ENCODE measurements at places on chromosomes 13 and 19.
A peak's percentile ranks its signal among the peaks of the same experiment; 100 is the strongest.

DNA sequence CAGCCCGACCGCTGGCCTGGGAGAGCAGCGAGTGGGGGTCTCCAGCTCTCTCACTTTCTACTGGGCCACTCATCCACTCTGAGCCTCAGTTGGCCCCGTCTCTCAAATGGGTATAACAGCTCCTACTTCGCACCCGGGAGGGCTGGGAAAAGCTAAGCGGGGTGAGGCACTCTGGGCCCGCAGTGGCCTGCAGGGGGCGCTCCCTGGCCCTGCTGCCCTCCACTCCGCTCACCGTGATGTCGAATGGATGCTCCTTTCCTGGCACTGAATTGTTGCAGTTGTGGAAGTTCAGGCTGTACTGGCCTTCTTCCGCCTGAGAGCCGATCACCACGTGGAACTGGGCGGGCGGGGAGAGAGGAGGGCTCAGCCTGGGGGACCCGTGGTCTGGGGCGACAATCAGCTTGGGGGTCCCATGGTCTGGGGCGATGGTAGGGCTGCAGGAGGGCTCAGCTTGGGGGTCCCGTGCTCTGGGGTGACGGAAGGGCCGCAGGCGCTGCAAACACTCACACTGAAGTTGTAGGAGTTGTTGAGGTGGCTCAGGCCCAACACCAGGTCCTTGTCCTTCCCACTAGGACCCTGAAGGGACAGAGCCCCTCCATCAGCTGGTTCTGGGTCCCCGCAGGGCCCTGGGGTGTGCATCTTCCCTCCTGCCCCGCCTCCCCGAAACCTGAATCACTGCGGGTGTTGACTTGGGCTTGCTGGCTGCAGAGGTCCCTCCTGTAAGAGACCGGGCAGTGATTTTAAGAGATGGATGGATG lies 3.9 kb downstream of the GPR108 start:
- DNase-seq = no peak
- no peak overlapping the region for H3K4me3 ChIP-seq
- peaks cover 39% of the 10 kb centered on the region for H3K36me3 ChIP-seq
- H3K27me3 ChIP-seq = no peaks in the 10 kb centered on the region
- H3K4me1 ChIP-seq = peaks cover 24% of the 10 kb centered on the region

DNA sequence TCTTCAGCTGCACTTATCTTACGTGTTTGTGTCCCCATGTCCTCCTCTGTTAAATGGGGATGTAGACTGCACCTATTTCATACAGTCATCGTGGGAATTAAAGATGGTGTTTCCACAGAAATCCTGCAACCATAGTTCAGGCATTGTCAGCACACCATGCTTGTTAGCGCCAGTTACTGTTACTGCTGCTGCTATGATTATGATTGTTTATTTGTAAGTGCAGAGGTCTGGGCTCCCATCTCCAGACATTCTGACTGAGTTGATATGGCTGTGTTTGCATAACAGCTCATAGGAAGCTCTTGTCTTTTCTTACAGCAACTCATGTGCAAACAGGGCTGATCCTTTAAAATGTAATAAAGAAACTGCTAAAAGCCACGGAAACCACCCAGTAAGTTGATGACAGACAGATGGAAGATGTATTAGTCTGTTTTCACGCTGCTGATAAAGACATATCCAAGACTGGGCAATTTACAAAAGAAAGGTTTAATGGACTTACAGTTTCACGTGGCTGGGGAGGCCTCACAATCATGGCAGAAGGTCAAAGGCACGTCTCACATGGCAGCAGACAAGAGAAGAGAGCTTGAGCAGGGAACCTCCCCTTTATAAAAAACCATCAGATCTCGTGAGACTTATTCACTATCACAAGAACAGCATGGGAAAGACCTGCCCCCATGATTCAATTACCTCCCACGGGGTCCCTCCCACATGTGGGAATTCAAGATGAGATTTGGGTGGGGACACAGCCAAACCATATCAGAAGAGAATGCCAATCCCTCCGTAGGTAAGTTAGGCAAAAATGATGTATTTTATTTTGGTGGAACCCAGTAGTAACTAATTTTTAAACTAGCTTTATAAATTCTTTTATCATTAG lies 1.6 kb downstream of the ZSCAN5A start:
- peak overlapping the region; percentile 98 for H3K4me3 ChIP-seq
- H3K4me1 ChIP-seq = peaks cover 33% of the 10 kb centered on the region
- no peak for DNase-seq
- peak overlapping the region; percentile 99 for H3K27ac ChIP-seq

DNA sequence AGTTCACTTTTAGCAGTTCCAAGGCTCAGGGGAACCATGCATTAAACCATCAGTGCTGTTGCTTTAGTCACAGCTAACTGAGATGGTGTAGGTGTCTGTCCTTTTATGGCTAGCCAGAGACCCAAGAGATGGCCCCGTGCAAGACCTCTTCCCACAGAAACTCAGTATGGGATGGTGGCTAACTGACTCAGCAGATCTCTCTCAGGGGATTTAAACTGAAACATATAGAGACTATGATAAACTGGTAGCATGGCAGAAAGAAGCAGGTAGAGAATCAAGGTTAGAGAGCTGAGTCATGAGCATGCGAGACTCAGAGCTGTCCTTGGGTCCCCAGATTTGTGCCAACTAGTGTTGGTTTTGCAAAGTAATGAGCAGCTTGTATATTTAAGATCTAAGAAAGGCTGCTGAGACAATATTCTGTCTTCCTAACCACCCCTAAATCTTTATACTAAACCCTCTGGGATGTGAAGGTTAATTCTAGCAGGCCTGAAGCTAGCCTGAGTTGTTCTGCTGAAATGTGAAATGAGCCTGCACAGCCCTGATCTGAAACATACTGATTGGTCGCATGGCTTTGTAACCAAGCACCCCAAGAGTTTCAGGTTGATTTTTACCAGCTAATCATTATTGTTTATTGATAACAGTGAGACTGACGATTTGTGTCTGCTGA lies 6.5 kb upstream of the SCEL start:
- H3K27ac ChIP-seq = no peak overlapping the region
- DNase-seq = no peak
- no peak overlapping the region for H3K4me3 ChIP-seq
- H3K36me3 ChIP-seq = no peaks in the 10 kb centered on the region

GRCh38 chr13:59658027-59658737 lies 505.5 kb downstream of the DIAPH3 start:
- no peak overlapping the region for H3K4me3 ChIP-seq
- H3K36me3 ChIP-seq = no peaks in the 10 kb centered on the region
- DNase-seq = no peak

DNA sequence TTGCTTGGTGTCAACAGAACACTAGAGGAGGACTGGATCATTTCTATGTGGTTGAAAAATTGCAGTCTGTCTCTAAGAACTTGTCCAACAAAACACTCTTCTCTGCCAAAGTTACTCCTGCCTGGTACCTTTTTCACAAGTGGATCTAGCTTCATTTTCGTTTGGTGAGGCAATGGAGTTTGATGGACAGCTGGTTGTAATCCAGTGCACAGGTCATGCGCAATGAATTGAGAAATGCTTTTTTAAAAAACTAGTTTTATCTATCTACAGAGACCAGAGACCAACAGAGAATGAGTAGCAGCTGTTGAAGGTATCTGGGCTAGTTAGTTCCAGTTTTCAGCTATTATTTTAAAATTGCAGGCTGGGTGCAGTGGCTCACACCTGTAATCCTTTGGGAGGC lies 12.0 kb upstream of the KBTBD6 start:
- peaks cover 6% of the 10 kb centered on the region for H3K4me1 ChIP-seq
- H3K27me3 ChIP-seq = no peaks in the 10 kb centered on the region
- no peak overlapping the region for H3K4me3 ChIP-seq
- DNase-seq = peak; percentile 27
- H3K27ac ChIP-seq = no peak overlapping the region

- peaks cover 10% of the 10 kb centered on the region for H3K27me3 ChIP-seq
- peaks cover 1% of the 10 kb centered on the region for H3K36me3 ChIP-seq
- H3K4me3 ChIP-seq = no peak overlapping the region
Measured at GRCh38 chr13:48275507-48275906, 28.0 kb upstream of the RB1 start.

GRCh38 chr19:54426291-54426931 lies 11.1 kb downstream of the TTYH1 start:
- H3K27ac ChIP-seq = no peak overlapping the region
- no peaks in the 10 kb centered on the region for H3K36me3 ChIP-seq
- no peak for DNase-seq
- peaks cover 3% of the 10 kb centered on the region for H3K4me1 ChIP-seq

DNA sequence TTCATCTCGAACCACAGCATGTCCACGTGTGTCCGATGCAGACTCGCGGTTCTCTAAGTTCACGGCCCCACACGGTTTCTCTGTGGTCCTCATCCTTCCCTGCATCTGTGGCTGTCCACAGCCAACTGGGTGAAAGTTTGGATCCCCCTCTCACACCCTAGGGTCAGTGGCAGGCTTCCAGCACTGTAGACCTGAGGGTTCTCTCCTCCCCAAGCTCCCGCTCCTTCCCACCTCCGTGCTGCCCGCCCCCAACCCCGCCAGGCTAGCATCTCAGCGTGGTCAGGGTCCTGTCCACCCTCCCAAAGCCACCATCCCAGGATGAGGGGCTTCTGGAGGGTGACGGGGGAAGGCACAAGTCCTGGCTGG lies 3.0 kb downstream of the ANGPTL4 start:
- peaks cover 23% of the 10 kb centered on the region for H3K27me3 ChIP-seq
- no peak for DNase-seq
- H3K4me3 ChIP-seq = no peak overlapping the region

DNA sequence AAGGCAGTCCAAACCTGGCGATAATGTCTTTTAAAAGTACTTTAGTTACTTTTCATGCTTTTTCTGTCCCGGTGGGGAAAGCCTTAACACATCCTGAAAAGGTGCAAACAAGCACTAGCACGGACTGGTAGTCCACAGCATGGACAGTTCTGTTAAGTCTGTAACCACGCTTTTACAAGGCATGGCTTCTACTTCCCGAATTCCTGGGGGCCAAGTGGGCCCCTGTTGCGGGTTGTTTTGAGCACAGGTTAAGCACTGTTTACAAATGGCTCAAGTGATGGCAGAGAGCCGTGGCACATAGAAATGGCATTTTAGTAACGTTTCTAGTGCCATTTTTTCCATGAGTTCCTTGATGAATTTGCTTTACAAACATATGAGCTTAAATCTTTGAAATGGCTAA lies 37.6 kb downstream of the ZNF493 start:
- H3K27ac ChIP-seq = no peak overlapping the region
- peak; percentile 18 for DNase-seq
- H3K36me3 ChIP-seq = peaks cover 2% of the 10 kb centered on the region
- no peaks in the 10 kb centered on the region for H3K4me1 ChIP-seq
- no peaks in the 10 kb centered on the region for H3K27me3 ChIP-seq

DNA sequence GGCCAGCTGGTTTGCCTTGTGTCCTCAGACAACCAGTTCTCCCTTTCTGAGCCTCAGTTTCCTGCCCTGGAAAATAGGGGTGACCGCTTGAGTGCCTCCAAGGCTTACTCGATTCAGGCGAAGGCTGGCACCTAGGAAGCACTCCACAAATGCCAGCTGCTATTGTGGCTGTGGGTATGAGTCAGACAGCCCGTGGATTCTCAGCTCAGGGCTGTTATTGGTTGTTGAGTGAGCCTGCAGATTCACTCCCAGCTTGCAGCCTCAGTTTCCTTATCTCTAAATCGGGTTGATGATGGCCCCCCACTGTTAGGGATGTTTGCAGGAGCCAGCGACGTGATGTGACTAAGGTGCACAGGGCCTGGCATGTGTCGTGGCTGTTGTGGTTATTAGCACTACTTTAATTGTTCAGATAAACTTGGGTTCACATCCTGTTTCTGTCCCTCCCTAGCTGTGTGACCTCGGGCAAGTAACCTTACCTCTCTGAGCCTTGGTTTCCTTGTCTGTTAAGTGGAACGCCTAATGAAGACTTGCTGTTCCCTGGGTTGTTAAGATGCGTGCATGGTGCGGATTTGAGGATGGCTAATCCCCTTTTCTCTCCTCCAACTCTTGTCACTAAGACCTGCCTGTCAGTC lies 2.4 kb downstream of the MARK4 start:
- no peak for DNase-seq
- peaks cover 1% of the 10 kb centered on the region for H3K36me3 ChIP-seq
- H3K4me1 ChIP-seq = peaks cover 22% of the 10 kb centered on the region
- peaks cover 2% of the 10 kb centered on the region for H3K27me3 ChIP-seq

GRCh38 chr19:6340493-6341201 lies 7.2 kb upstream of the ACER1 start:
- no peaks in the 10 kb centered on the region for H3K27me3 ChIP-seq
- DNase-seq = no peak
- H3K4me3 ChIP-seq = no peak overlapping the region
- no peaks in the 10 kb centered on the region for H3K36me3 ChIP-seq

- H3K4me1 ChIP-seq = peaks cover 55% of the 10 kb centered on the region
- DNase-seq = no peak
- no peaks in the 10 kb centered on the region for H3K27me3 ChIP-seq
- H3K27ac ChIP-seq = peak overlapping the region; percentile 67
Measured at GRCh38 chr13:40564342-40565001, 102.0 kb downstream of the FOXO1 start.

GRCh38 chr13:46656786-46657185 lies 103.8 kb downstream of the LRCH1 start:
- H3K4me3 ChIP-seq = peak overlapping the region; percentile 16
- H3K27me3 ChIP-seq = no peaks in the 10 kb centered on the region
- H3K36me3 ChIP-seq = peaks cover 11% of the 10 kb centered on the region
- no peak for DNase-seq

DNA sequence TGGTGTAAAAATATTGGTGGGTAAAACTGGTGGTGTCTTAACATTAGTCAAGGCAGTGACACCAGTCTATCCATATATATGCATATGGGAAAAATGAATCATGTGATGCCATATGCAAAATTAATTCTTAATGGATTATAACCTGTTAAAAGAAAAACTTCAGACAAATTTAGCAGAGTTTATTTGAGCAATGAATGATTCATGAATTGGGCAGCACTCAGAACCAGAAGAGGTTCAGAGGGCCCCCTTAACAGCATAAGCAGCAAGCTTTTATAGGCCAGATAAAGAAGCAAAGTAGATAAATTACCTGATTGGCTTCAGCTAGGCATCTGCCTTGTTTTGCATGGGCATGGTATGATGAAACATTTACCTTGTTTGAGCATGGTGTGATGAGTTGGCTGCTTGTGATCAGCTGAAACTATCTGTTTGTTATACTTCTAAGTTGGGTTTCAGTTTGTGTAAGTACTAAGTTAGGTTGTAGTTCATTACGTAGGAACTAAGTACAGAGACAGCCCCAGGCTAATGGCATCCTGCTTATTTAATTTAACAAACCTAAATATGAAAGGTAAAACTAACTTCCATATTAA lies 66.6 kb downstream of the DNAJC15 start:
- H3K4me3 ChIP-seq = no peak overlapping the region
- no peak for DNase-seq
- peaks cover 27% of the 10 kb centered on the region for H3K36me3 ChIP-seq
- H3K4me1 ChIP-seq = peaks cover 14% of the 10 kb centered on the region
- no peak overlapping the region for H3K27ac ChIP-seq

GRCh38 chr13:36251526-36251925 lies 37.2 kb upstream of the SOHLH2 start:
- no peaks in the 10 kb centered on the region for H3K36me3 ChIP-seq
- H3K27ac ChIP-seq = no peak overlapping the region
- no peaks in the 10 kb centered on the region for H3K27me3 ChIP-seq

Measured in activated CD4-positive, alpha-beta T cell treated with anti-CD3 and anti-CD28 coated beads, Interleukin-2, amount 10 ng/mL, durations not matched to agents 24 days and 14 days (primary cell).